Adrenal gland (tissue), 19 donors: ENCODE measurements at places on chromosomes 1 and 21. TPM values are rescaled to one million over a fixed set of nuclear protein-coding genes. Genes with fewer than 3 reads are reported as not detected.
A peak's percentile ranks its signal among the peaks of the same experiment; 100 is the strongest.

DNA sequence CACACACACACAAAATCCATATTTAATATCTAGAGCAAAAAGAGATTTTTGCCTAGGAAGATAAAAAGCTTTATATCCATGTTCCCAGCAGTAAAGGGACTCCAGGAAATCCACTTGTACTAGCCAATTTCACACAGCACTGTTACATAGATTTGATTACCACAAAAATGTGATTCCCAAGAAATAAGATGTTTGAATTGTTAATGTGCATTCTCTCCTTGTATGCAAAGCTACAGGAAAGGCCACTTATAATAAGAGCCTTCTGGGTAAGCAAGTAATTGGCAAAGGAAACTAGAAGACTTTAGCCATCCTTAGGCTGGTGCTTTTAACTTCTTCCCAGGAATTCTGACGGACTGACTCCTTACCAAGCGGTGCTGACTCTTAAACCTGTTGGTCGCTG is 89.3 kb downstream of the LBR start:
- no peak for DNase-seq
- no peaks in the 10 kb centered on the region for H3K36me3 ChIP-seq

DNA sequence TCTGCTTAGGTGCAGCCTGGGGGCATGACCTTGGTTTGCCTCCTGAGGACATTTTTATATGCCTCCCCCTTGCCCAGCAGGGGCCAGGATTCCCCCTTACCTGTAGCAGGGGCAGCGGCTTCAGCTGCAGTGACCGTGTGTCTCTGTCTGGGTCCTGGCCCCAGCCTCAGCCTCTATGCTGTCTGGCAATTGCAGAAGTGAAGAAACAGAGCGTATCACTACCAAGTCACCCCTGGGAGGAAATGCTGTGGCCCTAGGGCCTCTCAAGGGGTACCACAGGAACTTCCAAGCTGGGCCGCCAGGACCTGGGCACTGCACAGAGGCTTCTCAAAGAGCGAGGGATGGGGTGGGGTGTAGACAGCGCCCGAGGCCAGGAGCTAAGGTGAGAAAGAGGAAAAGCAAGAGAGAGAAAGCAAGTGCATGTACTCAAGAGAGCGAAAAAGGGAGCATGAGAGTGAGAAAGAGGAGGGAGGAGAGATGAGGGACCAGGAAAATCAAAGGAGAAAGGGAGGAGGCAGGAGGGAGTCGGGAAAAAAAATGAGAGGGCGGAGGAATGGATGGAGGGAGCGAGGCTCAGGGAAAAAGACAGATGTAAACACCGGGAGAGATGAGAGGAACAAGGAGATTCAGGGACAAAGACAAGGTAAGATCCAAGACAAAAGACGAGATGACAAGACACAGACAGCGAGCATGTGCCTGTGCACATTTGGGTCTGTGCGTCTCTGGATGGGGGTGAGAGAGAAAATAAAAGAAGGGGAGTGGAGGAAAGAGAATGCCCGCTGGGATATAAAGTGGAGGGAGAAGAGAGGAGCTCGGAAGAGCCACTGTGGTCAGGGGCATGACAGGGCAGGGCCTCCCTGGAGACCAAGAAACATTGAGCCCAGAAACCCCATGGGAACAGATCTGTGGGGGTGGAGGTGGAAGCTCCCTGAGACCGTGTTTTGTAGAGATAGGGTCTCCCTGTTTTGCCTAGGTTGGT is at the start of gene PTAFR:
PTAFR (minus strand) TSS at position 199 of the 979 bp plus-strand sequence. CDS start 25,669 bp downstream, outside the sequence.
- H3K27ac ChIP-seq = no peak within 1 kb of the TSS
- H3K27me3 ChIP-seq = no peaks in the 10 kb centered on the region
- DNase-seq = no peak
- peaks cover 4% of the 10 kb centered on the region for H3K4me1 ChIP-seq
- no peaks in the 10 kb centered on the region for H3K36me3 ChIP-seq

DNA sequence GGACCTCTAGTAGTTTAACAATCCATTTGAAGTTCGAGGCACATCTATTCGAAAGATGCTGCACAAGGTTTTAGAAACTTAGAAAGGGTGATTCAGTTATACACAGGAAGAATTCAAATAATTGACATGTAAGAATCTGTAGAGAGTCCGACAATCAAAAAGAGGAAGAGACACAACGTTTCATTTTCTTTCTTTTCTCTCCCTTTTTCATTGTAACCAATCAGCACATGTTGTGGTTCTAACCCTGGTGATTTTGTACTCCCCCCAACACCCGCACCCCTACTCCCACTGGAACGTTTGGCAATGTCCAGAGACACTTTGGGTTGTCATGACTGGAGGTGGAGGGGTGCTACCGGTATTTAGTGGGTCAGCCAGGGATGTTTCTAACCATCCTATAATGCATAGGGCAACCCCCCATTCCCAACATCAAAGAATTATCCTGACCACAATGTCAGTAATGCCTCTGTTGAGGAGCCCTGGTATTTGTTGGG is 4.9 kb downstream of the TGFB2 start:
- H3K36me3 ChIP-seq = no peaks in the 10 kb centered on the region
- no peaks in the 10 kb centered on the region for H3K27me3 ChIP-seq
- H3K4me3 ChIP-seq = no peak overlapping the region
- no peak overlapping the region for H3K27ac ChIP-seq
- no peak for DNase-seq

DNA sequence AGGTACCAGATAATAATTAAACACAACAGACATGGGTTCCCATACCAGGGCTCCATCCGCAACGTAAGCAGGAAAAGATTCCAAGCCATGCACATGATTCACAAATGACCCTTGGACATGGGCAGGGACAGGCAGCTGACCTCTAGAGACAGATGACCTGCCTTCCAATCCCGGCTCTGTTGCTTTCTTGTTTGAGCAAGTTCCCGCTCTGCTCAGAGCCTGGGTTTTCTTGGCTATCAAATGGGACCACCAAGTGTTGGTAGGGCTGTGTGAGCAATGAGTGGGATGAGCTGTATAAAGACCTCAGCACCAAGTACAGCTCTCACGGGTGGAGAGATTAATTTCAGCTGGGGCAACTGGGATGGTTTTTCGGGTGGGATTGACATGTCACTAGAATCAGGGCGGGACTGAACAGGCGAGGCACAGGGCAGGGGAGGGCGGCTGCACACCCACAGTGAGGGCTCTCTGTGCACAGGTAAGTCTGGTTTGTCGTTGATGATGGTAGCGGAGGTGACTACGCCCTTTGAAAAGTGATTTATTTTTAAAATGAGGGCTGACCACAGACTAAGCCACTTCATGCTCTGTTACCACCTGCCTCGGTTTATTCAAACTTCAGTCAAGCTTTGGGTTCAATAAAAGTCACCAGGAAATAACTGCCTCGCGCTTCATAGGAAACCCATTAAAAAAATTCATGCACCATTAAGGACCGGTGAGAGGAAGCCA is 57.5 kb upstream of the IFFO2 start:
- peaks cover 14% of the 10 kb centered on the region for H3K4me1 ChIP-seq
- H3K36me3 ChIP-seq = no peaks in the 10 kb centered on the region
- no peak for DNase-seq
- H3K27me3 ChIP-seq = no peaks in the 10 kb centered on the region
- no peak overlapping the region for H3K4me3 ChIP-seq

GRCh38 chr21:17732306-17732705 is 86.8 kb downstream of the C21orf91 start:
- no peak for DNase-seq
- no peaks in the 10 kb centered on the region for H3K4me1 ChIP-seq
- H3K4me3 ChIP-seq = no peak overlapping the region
- no peaks in the 10 kb centered on the region for H3K36me3 ChIP-seq

GRCh38 chr1:212667223-212668139 is 32.2 kb downstream of the BATF3 start:
- no peak overlapping the region for H3K4me3 ChIP-seq
- DNase-seq = no peak
- H3K4me1 ChIP-seq = peaks cover 6% of the 10 kb centered on the region
- H3K27me3 ChIP-seq = no peaks in the 10 kb centered on the region
- H3K27ac ChIP-seq = peak overlapping the region; percentile 16

- H3K4me1 ChIP-seq = peaks cover 22% of the 10 kb centered on the region
- H3K27ac ChIP-seq = peak overlapping the region; percentile 73
- H3K4me3 ChIP-seq = no peak overlapping the region
- DNase-seq = peak; percentile 39
Observed at GRCh38 chr21:38307771-38308531, 51.2 kb downstream of the KCNJ15 start.

Gene KANK4
- not detected for total RNA-seq
